ENCODE measurements at places on chromosomes 11 and 22. TPM values are rescaled to one million over a fixed set of nuclear protein-coding genes. Genes with fewer than 3 reads are reported as not detected.
A peak's percentile ranks its signal among the peaks of the same experiment; 100 is the strongest.

DNA sequence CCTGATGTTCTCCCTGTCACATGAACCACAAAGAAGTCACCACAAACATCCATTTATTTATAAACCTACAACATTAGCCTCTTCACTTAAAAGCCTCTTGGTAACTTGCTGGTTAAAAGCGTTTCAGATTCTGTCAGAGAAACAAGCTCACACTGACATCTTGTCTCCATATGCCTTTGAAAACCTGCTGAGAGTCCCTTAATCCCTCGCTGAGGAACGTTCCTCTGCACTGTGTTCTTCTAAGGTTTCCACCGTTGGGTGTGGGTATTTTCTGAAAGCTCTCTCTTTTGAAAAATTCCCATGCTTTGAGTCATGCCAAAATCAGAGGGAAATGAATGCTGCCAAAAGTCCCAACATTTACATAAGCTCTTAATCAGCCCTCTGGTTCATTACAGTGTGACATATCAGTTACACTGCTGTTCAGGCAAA lies 149.8 kb downstream of the CCDC34 start:
- H3K4me3 ChIP-seq: no peak overlapping the region
- peak overlapping the region; percentile 4 for H3K27ac ChIP-seq
- DNase-seq: no peak
- H3K4me1 ChIP-seq: peaks cover 38% of the 10 kb centered on the region

The SLC25A18 gene
- 0.26 TPM for total RNA-seq

- no peaks in the 10 kb centered on the region for H3K4me1 ChIP-seq
Measured at GRCh38 chr11:113464416-113464815, 10.8 kb downstream of the DRD2 start.

DNA sequence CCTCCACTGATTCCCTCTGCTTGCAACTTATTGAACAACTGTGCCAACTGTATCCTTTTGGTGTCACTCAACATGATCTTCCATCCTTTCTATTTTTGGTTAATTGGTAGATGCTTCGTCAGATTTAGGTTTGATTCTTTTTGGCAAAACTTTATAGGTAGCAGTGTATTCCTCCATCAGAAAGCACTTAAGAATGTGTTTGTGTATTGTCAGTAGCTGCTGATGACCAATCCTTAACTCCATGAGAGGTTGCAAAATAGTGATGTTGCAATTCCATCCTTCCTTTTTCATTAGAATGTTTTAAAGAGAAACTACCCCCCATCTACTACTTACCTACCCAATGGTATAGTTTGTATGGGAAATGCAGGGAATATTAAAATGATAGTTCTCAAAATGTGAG lies 22.1 kb downstream of the FAM76B start:
- no peak overlapping the region for H3K27ac ChIP-seq
- DNase-seq: no peak
- H3K36me3 ChIP-seq: peaks cover 15% of the 10 kb centered on the region
- no peak overlapping the region for H3K4me3 ChIP-seq
- no peaks in the 10 kb centered on the region for H3K27me3 ChIP-seq
- H3K4me1 ChIP-seq: no peaks in the 10 kb centered on the region

DNA sequence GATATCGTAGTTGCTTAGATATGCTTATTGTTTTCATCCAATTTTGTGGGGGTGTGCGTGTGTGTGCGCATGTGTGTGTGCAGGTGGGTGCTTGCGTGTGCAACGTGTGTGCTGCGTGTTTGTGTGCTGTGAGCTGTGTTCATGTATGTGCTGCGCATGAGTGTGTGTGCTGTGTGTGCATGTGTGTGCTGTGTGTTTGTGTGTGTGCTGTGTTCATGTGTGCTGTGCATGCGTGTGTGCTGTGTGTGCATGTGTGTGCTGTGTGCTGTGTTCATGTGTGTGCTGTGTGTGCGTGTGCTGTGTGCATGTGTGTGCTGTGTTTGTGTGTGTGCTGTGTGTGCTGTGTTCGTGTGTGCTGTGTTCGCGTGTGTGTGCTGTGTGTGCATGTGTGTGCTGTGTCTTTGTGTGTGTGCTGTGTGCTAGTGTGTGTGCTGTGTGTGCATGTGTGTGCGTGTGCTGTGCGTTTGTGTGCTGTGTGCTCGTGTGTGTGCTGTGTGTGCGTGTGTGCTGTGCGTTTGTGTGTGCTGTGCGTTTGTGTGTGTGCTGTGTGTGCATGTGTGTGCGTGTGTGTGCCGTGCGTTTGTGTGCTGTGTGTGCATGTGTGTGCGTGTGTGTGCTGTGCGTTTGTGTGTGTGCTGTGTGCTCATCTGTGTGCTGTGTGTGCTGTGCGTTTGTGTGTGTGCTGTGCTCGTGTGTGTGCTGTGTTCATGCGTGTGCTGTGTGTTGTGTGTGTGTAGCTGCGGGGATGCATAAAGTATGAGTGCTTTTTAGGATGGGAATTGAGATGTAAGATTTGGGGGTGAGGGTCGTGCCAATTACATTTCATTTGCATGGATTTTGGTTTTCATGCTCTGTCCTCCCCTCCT lies 7.6 kb downstream of the IGF2 start:
- H3K4me1 ChIP-seq: peaks cover under 1% of the 10 kb centered on the region
- H3K27ac ChIP-seq: no peak overlapping the region
- H3K4me3 ChIP-seq: no peak overlapping the region
- no peaks in the 10 kb centered on the region for H3K36me3 ChIP-seq
- peaks cover 89% of the 10 kb centered on the region for H3K27me3 ChIP-seq

GRCh38 chr11:128405112-128405511 lies 182.2 kb downstream of the ETS1 start:
- DNase-seq: no peak
- H3K36me3 ChIP-seq: no peaks in the 10 kb centered on the region
- H3K27ac ChIP-seq: no peak overlapping the region
- H3K4me1 ChIP-seq: peaks cover 12% of the 10 kb centered on the region
- H3K27me3 ChIP-seq: no peaks in the 10 kb centered on the region
